ENCODE measurements at places on chromosomes 12 and 14. TPM values are rescaled to one million over a fixed set of nuclear protein-coding genes. Genes with fewer than 3 reads are reported as not detected.
A peak's percentile ranks its signal among the peaks of the same experiment; 100 is the strongest.

PXMP2 gene
- total RNA-seq: 25.0 TPM

RTN1 gene
- 0.78 TPM for total RNA-seq

DNA sequence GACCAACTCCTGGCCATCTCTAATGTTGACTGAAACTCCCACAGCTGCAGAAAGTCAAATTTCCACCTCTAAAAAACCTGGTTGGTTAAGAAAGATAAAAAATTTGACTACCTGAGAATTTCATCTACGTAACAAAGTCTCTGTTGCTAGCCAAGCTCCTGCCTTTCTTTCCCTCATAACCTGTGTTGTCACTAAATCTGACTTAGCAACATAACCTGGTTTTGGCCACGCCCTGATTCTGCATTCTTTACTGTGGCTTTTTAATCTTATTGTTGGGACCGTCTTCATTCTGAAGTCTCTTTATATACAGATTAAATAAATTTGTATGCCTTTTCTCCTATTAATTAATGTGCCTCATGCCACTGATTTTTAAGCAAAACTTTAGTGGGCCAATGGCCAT is 16.1 kb upstream of the CD69 start:
- no peak overlapping the region for H3K4me3 ChIP-seq
- H3K27me3 ChIP-seq: no peaks in the 10 kb centered on the region
- H3K4me1 ChIP-seq: no peaks in the 10 kb centered on the region

- no peak overlapping the region for H3K4me3 ChIP-seq
- no peaks in the 10 kb centered on the region for H3K4me1 ChIP-seq
- H3K27ac ChIP-seq: peak overlapping the region; percentile 37
Observed at GRCh38 chr14:62143245-62143644, 381.0 kb downstream of the SNAPC1 start.

DNA sequence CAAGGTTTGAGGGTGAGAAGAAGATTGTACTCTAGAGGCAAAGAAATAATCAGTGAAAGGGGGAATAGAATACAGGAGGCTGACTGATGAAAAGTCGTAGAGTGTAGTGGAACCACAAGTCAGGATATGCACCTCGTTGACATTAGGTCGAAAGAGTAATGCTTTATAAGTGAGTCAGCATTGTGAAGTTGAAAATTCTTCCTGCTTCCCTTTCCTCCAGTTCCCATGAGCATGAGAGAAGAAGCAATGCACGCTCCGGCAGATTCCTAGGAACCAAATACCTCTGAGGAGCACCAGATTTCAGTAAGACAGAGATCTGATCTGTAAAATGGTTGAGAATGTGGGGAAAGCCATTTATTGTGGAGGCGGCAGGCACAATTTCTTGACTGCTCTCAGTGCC is 16.5 kb downstream of the CCER1 start:
- no peaks in the 10 kb centered on the region for H3K27me3 ChIP-seq
- H3K27ac ChIP-seq: no peak overlapping the region
- no peak overlapping the region for H3K4me3 ChIP-seq
- H3K4me1 ChIP-seq: peaks cover 30% of the 10 kb centered on the region

- peaks cover 57% of the 10 kb centered on the region for H3K27me3 ChIP-seq
- no peak for DNase-seq
- no peaks in the 10 kb centered on the region for H3K36me3 ChIP-seq
- H3K4me1 ChIP-seq: no peaks in the 10 kb centered on the region
- H3K27ac ChIP-seq: no peak overlapping the region
- H3K4me3 ChIP-seq: no peak overlapping the region
Observed at GRCh38 chr12:132321321-132322118, 7.9 kb downstream of the GALNT9 start.

DNA sequence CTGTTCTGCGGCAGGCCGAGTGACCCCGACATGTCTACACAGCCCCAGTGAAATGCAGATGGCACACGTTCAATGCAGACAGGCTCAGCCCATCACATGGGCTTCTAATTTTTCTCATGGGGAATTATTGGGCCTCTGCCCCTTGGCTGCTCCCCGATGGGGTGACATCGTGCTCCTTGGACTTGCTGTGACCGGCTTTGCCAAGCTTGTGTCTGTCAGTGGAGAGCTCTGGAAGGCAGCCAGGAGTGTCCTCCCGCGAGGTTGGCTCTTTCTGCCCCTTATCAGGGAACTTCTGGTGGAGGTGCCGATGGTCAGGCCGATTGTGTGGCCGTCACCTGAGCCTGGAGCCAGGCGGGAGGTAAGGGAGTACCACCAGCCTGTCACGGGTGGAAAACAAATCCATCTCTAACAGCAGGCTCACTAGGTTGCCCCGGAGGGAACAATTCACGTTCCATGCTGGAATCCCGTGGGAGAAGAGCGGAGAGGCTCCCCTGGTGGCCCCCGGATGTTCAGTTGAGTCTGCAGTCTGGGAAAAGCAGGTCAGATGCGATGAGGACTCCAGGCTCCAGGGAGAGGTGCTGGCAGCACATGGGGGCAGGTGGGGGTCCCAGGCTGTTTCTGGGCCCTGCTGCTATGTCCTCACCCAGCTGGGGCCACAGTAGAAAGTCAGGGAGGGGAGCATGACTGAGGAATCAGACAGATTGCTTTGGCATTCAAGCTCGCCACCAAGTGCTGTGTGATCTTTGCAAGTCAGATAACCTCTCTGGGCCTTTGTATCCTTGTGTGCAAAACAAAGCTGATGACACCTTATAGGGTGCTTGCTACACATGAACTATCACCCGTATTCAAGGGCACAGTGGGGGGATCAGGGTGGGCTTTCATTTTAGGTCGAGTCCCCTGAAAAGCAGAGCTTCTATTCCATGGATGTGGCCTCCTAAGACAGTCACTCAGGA is 43.2 kb upstream of the EML1 start:
- H3K27ac ChIP-seq: peak overlapping the region; percentile 57
- no peaks in the 10 kb centered on the region for H3K36me3 ChIP-seq
- DNase-seq: no peak
- no peak overlapping the region for H3K4me3 ChIP-seq
- peaks cover 55% of the 10 kb centered on the region for H3K4me1 ChIP-seq

DNA sequence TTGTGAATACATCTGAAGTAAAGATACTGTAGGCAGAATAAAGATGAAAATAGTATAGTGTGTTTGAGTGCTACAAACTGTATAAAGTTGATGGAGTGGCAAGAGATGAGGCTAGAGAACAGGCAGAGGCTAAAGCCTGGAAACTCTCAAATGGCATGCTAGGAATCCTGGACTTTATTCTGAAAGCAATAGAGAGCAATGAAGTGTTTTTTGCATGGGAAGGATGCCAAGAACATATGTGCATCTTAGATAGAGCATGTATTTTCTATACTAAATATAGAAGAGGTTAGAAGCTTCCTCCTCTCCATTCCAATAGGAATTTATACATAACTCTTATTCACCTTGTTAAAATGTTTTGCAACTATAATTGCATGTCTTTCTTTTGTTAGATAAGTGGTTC is 86.3 kb upstream of the TMTC2 start:
- peaks cover 4% of the 10 kb centered on the region for H3K27me3 ChIP-seq
- no peak overlapping the region for H3K27ac ChIP-seq
- peaks cover 23% of the 10 kb centered on the region for H3K4me1 ChIP-seq
- no peaks in the 10 kb centered on the region for H3K36me3 ChIP-seq
- no peak for DNase-seq

LGR5 gene
- total RNA-seq: 0.54 TPM

GRCh38 chr14:55332654-55333570 is 61.7 kb downstream of the FBXO34 start:
- H3K36me3 ChIP-seq: no peaks in the 10 kb centered on the region
- no peak overlapping the region for H3K4me3 ChIP-seq
- no peak for DNase-seq
- peak overlapping the region; percentile 90 for H3K27ac ChIP-seq
- peaks cover 73% of the 10 kb centered on the region for H3K4me1 ChIP-seq

GRCh38 chr14:34065690-34066391 is 115.0 kb upstream of the EGLN3 start:
- no peak overlapping the region for H3K4me3 ChIP-seq
- DNase-seq: no peak
- H3K36me3 ChIP-seq: no peaks in the 10 kb centered on the region

DNA sequence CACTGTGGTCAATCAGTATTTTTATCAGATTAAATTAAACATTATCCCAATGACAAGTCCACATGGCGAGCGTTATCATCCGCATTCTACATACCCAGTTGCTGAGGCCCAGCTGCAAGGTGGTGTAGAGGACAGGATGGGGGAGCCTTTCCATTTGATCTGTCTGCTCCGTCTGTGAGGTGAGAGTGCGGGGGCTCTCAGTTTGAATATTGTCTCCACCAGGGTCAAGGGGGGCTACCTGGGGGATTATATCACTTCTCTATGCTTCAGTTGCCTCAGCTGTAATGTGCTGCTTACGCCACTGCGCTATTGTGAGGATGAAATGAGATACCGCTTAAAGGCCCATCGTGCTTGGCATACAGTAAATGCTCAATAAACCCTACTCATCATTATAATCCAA is 1106.0 kb downstream of the BCL11B start:
- no peak overlapping the region for H3K27ac ChIP-seq
- H3K27me3 ChIP-seq: peaks cover 17% of the 10 kb centered on the region

GALNT6 gene
- 14.3 TPM for total RNA-seq

DNA sequence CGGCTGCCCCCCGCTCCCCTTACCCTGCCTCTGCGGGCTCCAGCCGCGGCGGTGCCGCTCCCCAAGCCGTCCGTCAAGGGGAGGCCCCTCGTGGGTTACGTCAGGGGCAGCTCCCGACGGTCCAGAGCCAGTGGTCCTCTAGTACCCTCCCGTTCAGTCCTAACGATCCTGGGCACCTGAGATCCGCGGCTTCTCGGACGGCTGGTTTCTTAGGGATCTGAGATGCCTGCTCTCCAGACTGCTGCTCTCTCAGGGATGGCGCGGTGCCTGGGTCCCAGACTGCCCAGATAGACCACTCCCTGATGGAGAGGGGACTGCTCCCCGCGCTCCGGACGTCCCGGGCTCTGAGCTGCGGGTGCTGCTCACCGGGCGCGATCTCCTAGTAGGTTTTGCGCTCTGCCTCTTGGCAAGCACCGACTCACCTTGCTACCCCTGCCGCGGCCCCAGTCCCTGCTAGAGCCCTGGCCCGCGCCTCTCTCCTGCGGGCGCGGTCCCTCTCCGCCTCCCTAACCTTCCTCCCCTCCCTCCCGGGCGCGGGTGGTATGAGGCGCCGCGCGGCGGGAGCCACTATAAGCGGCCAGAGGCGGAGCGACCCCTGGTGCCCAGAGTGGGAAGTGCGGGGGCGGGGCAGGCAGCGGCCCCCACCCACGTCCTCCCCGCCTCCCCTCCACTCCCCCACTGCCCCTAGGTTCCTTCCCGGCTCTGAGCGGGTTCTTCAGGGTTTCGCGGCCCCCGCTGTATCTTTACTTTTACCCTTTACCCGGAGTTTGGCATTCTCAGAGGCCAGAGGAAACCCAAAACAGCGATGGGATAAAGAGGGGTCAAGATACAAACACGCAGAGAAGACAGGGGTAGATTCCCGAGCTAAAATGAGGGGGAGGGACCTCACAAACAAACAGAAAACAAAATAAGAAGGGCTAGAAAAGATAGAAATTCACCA is at the start of gene C1QL4:
Gene C1QL4, minus strand, starts transcription at position 544 of the 940 bp plus-strand sequence. CDS start 711 bp downstream, outside the sequence.
- no peak within 1 kb of the TSS for H3K27ac ChIP-seq
- DNase-seq: peak; percentile 97
- peak within 1 kb of the TSS; percentile 63 for H3K4me3 ChIP-seq
- H3K4me1 ChIP-seq: peaks cover 35% of the 10 kb centered on the region
- peaks cover 73% of the 10 kb centered on the region for H3K27me3 ChIP-seq

ITGA5 gene
- 71.9 TPM for total RNA-seq

GRCh38 chr14:70666361-70666686 is 24.6 kb downstream of the TTC9 start:
- peak overlapping the region; percentile 98 for H3K27ac ChIP-seq
- H3K4me3 ChIP-seq: no peak overlapping the region
- no peak for DNase-seq
- H3K27me3 ChIP-seq: no peaks in the 10 kb centered on the region

DNA sequence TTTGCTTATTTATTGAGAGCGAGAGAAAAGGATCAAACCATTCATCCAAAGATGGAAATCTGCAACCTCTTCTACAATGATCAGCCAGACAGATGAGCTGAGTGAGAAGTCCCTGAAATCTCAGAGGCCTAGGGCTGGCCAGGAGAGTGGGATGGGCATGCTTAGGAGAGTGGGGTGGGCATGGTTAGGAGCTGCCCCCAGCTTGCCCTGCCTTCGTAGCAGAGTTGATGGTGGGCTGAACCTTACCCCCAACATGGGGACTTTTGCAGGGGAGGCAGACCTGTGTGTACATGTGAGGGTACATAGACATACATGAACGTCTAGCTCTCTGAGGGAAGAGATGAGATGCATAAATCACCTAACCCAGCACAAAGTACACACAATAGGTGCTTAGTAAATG is 95.7 kb upstream of the ESRRB start:
- no peaks in the 10 kb centered on the region for H3K36me3 ChIP-seq

- H3K4me1 ChIP-seq: peaks cover 8% of the 10 kb centered on the region
- no peak for DNase-seq
- H3K36me3 ChIP-seq: no peaks in the 10 kb centered on the region
- H3K4me3 ChIP-seq: no peak overlapping the region
- no peak overlapping the region for H3K27ac ChIP-seq
Observed at GRCh38 chr12:80756875-80757274, 40.2 kb downstream of the MYF5 start.

GRCh38 chr14:96576937-96577336 is 74.8 kb downstream of the PAPOLA start:
- H3K4me3 ChIP-seq: no peak overlapping the region
- H3K27me3 ChIP-seq: no peaks in the 10 kb centered on the region
- no peak overlapping the region for H3K27ac ChIP-seq
- DNase-seq: no peak

OS9 gene
- total RNA-seq: 166 TPM

DNA sequence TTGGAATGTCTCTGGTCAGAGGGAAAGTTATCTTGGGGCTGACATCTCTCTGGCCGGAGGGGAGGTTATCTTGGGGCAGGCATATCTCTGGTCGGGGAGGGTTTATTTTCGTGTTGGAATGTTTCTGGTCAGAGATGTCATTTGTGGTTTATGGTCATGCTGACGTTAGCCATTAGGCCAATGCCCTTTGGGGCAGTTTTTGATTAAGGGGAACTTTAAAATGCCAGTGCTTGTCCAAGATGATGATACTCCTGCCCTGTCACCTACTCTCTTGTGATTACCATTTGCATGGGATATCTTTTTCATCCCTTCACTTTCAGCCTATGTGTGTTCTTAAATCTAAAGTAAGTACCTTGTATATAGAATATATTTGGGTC is 29.0 kb upstream of the A2M start:
- peaks cover under 1% of the 10 kb centered on the region for H3K4me1 ChIP-seq
- no peaks in the 10 kb centered on the region for H3K27me3 ChIP-seq
- peaks cover 9% of the 10 kb centered on the region for H3K36me3 ChIP-seq
- H3K27ac ChIP-seq: no peak overlapping the region
- H3K4me3 ChIP-seq: no peak overlapping the region

DNA sequence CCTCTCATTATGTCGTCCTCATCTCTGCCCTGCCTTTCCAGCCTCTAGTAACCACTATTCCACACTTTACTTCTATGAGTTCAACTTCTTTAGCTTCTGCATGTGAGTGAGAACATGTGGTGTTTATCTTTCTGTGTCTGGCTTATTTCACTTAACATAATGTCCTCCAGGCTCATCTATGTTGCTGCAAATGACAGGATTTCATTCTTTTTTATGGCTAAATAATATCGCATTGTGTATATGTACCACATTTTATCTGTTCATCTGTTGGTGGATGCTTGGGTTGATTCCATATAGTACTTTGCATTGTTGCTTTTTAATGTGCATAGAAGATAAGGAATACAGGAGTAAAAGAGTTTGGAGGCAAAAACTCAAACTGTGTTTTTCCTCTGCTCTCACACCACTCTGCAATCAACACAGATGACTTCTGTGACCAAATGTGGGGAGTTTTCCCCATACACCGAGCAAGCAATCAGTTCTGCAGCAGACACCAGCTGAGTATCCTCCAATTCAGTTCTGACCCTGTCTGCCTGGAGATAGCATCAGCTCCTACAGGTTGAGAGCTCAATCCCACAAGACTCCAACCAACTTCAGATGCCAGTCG is 24.6 kb upstream of the FLVCR2 start:
- peaks cover 31% of the 10 kb centered on the region for H3K4me1 ChIP-seq
- H3K4me3 ChIP-seq: no peak overlapping the region
- DNase-seq: no peak
- peak overlapping the region; percentile 96 for H3K27ac ChIP-seq
- H3K36me3 ChIP-seq: peaks cover 2% of the 10 kb centered on the region

All from mesothelial cell of epicardium (in vitro differentiated cells).